ENCODE measurements at places on chromosomes 3 and 15.

DNA sequence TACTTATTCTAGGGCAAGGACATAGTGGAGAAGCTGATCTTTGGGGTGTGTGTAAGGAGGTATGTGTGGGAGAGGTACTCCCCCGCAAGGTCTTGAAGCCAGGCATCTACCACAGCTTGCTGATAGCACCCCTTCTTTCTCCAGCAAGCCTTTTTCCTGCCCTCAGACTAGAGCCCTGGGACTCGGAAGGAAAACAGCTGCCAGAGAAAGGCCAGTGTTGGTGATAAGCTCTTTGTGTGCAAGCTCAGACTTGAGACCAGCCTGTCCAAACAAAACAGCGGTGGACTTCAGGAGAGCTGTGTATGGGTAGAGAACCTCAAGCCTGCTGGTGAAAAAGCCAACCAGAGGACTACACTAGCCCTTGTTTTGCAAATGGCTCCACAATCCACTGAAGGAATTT, 1028.6 kb downstream of the MCTP2 start:
- peak; percentile 84 for DNase-seq

- no peak for DNase-seq
Measured at GRCh38 chr3:116873142-116873541, 163.6 kb downstream of the TUSC7 start.

- no peak for DNase-seq
Measured at GRCh38 chr3:197432384-197433127, 123.2 kb downstream of the BDH1 start.

DNA sequence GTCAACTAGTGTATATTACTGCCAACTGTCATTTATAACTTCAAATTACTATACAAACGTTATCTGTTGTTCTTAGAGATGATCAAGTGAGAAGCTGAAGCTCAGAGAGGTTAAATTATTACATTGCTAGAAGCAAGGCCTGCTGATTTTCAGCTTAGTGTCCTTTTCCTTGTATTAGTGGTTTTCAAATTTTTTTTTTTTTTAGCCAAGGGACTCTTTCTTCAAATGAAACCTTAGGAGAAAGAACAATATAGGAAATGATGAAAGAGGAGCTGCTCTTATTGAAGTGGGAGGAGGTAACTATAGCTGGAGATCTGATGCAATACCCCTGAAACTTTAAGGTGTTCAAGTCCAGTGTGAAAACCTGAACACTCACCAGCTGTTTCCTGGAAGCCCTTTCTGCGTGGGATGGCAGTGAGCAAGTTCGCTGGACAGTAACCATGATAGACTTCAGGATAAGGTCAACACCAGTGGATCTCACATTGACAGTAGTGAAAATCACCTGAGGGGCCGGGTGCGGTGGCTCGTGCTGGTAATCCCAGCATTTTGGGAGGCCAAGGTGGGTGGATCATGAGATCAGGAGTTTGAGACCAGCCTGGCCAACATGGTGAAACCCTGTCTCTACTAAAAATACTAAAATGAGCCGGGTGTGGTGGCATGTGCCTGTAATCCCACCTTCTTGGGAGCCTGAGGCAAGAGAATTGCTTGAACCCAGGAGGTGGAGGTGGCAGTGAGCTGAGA, 376.2 kb downstream of the EDEM1 start:
- DNase-seq, result no peak

DNA sequence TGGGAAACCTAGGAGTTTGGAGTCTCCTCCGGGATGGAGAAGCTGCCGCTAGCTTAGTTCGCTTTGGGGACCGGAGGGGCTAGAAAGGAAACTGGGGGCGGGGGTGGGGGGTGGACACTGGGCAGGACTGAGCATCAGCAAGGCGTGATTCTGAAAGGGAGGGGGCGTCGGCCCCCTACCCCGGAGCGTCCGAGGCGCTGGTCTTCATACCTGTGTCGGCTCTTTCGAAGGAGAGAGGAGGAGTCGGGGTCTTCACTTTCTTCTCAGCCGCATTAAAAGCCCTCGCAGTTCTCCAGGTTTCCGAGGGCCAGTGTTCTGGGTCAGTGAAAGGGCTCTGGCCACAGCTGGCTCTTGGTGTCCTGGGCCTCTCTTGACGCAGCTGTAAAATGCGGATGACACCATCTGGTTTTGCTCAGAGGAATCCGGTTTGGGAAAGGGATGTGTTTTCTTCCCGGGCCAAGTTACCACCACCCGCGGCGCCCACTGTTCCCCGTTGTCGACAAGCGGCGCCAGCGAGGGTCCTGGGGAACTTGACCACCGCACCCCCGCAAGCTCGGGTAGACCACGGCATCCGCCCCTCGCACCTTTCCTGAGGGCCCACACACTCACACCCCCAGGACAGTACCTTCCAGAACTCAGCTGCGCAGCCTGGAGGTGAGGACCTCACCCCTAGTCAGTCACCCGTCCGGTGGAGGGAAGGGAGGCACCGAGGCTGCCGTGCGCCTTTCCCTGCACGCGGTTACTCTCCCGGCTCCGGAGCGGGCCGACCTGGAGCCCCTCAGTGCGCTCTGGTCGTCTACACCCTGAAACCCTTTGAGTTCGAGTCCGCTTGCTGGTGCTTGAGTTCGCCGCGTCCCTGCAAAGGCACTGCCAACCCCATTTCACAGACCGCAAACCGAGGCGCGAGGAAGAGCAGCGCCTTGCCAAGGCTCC, 660 bp downstream of the CCK start:
- no peak for DNase-seq

DNA sequence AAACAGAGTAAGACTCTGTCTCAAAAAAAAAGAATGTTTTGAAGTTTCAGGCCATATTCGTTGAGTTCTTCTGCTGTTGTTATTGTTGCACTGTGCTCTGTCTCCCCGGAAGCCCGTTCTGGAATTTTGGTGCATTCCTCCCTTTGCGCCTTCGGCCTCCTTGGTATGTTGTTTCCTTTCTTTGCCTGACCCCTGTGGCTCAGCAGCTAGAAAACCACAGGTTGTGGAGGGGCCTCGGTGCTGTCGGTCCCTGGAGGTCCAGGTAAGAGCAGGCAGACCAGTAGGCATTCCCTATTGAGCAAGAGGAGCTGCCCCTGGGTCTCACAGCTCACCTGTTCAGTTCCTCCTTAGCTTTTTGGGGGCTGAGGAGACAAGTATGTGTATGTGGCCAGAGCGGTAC, 51.0 kb upstream of the DLG1 start:
- DNase-seq, result no peak

- no peak for DNase-seq
Measured at GRCh38 chr15:92021792-92022191, 168.3 kb downstream of the SLCO3A1 start.

DNA sequence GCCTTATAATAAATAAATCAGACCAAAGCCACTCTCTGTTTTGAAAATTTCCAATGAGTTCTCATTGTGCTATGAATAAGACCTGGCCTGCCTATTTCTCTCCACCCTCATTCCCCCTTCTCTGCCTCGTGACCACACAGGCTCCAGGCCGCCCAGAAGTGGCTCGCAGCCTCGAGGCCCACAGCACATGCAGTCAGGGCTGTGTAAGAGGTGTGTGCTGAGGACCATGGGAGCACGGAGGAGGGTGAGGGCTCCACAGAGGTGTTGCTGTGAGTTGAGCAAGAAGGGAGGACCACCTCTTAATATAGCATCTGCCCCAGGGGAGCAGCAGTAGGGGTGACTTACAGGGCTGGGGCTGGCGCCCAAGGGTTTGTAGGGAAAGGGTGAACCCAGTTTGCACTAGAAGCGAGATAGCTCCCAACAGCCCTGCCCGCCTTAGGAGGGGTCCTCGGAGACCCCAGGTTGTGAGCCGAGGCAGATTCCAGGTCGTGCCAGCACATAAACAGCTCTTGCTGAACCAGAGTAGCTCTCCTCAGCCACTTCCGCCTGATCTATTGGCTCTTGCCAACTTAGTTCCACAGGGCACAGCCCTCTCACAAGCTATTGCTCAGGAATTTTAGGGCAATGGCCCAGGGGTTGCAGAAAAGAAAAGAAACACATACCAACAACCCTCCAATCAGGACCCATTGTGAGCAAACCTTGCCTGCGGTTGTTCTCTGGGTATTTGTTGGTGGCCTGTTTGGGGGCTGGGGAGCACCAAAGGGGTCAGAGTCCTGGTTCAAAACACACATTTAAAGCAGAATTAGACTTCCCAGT, 117.7 kb downstream of the MYLK start:
- no peak for DNase-seq

- no peak for DNase-seq
Measured at GRCh38 chr3:30764891-30765290, 129.6 kb downstream of the GADL1 start.

- DNase-seq, result no peak
Measured at GRCh38 chr3:142211034-142211433, 14.4 kb downstream of the GK5 start.

DNA sequence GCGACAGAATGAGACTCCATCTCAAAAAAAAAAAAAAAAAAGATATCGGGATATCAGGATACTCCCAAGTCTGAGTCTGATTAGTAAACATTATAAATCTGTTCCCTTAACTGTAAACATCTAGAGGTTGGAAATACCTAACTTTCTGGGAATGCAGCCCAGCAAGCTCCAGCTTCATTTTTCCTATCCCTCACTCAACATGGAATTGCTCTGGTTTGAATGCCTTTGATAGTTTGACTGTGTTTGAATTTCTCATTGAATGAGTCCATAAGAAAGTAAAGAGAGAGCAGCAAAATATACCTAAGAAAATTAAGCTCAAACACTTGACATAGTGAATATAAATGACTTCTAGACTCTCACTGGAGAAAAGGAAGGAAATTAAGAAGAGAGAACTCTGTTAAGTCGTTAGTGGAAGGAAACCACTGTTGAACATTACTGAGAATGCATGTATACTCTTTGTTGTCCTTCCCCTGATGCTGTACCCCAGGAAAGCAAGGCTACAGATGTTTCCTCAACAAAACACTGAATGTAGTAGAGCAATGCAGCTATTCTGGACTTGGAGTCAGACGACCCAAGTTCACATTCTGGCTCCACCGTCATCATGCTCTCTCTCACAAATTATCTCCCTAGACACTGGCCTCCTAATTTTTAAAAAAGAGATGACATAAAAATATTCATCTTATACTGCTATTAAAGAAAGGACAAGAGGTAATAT, 62.4 kb downstream of the CD200 start:
- no peak for DNase-seq

DNA sequence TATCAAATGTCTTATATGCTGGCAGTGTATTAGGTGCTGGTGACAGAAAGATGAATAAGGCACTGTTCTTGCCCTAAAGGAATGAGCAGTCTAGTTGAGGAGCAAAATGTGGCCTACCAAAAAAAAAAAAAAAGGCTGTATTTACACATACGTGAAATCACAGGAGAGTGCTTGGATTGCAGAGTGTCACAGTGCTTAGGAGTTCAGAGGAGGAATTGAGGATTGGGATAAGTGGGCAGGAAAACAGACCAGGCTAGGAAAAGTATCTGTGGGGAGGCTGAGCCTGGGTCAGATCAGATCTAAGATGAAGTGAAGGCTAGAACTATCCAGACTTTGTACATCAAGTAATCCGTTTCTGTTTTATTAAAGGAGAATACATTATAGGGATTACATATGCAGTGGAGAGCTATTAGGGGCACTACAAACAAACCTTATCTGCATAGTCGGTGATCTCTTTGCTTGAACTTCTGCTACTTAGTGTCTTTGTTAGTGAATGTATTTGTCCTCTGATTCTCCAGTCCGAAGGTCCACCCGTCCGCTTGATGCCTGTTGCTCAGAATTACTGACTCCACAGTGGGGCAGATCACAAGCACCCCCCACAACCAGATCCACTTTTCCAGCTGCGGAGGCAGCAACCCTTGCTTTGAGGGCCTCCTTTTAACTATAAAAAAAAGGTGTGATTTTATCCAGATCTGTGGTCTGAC, 80.0 kb downstream of the FNDC3B start:
- DNase-seq, result no peak

GRCh38 chr3:81580355-81580754, 181.1 kb downstream of the GBE1 start:
- no peak for DNase-seq

DNA sequence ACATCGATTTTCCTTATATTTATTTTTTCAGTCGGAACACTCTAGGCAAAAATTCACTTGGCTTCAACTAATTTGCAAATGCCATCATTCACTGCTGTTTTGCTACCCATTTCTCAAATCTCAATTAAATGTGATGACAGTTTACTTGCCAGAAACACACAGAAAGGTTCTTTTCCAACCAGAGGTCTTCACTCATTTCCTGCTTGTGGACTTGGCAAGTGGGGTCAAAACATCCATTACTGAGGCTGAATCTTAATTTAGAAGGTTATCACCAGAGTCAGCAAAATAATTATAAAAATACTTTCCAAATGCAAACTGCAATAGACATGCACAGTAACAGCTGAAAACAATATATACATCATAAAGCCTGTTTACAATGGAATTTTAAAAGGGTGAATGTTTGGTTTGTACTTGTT, 625.4 kb upstream of the TBL1XR1 start:
- DNase-seq, result no peak

- no peak for DNase-seq
Measured at GRCh38 chr3:55564726-55565125, 77.6 kb upstream of the WNT5A start.

DNA sequence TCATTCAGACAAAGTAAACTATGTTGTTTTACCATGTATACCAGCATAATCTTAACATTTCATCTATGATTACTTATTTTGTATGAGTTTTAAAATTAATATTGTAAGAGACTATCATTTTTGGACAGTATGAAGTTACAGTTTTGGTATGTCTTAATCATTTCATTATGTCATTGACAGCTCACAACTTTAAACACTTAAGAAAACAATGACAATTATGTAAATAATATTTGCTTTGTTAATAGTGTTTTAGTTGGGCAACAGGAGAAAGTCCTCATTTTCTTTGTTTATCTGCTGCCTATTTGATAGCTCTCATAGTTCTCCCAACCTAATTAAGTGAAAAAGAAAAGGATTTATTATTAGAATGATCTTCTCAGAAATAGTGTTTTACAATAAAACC, 80.2 kb downstream of the MEF2A start:
- DNase-seq, result no peak

- DNase-seq, result no peak
Measured at GRCh38 chr15:93658026-93658816, 569.2 kb upstream of the RGMA start.

- DNase-seq, result peak; percentile 87
Measured at GRCh38 chr3:125585595-125586223, 9.6 kb downstream of the OSBPL11 start.

GRCh38 chr3:181722156-181722555, 10.4 kb downstream of the SOX2 start:
- DNase-seq, result no peak

- DNase-seq, result peak; percentile 49
Measured at GRCh38 chr15:74866090-74866489, 7.1 kb downstream of the SCAMP2 start.
